ENCODE measurements at places on chromosomes 16 and 17. TPM values are rescaled to one million over a fixed set of nuclear protein-coding genes. Genes with fewer than 3 reads are reported as not detected.

SPN gene
- not detected for total RNA-seq

CLDN7 gene
- 0.46 TPM for total RNA-seq

CEP131 gene
- total RNA-seq: 8.4 TPM

MSLN gene
- total RNA-seq: not detected

JUP gene
- 88.8 TPM for total RNA-seq
